ENCODE measurements at places on chromosomes 2 and 18.

DNA sequence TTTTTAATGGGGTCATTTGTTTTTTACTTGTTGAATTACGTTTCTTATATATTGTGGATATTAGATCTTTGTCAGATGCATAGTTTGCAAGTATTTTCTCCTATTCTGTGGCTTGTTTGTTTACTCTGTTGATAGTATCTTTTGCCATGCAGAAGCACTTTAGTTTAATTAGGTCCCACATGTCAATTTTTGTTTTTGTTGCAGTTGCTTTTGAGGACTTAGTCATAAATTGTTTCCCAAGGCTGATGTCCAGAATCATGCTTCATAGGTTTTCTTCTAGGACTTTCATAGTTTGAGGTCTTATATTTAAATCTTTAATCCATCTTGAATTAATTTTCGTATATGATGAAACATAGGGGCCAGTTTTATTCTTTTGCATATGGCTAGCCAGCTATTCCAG is 13.2 kb downstream of the PIKFYVE start:
- DNase-seq: no peak

GRCh38 chr18:39414009-39414700 is 1848.6 kb upstream of the CELF4 start:
- no peak for DNase-seq

DNA sequence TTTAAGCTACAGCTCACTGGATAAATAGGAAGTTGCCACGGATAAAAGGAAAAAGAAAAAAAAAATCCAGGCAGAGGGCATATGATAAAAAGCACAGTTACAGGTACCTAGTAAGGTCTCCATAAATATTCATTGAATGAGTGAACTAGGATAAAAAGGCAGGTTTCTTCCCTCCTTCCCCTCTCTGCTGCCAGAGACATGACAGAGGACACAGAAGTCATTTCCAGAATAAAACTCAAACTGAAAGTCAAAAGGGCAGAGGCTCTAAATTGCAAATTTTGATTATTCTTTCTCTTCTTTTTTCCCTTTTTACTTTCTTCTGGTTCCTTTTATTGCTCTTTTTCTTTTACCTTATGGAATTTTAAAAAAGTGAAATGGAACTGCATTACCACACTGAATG is 7.7 kb downstream of the CD302 start:
- no peak for DNase-seq

- DNase-seq: no peak
Observed at GRCh38 chr2:44515416-44515815, 153.7 kb downstream of the CAMKMT start.

GRCh38 chr2:70068119-70068518 is 19.2 kb upstream of the PCBP1 start:
- DNase-seq: no peak

DNA sequence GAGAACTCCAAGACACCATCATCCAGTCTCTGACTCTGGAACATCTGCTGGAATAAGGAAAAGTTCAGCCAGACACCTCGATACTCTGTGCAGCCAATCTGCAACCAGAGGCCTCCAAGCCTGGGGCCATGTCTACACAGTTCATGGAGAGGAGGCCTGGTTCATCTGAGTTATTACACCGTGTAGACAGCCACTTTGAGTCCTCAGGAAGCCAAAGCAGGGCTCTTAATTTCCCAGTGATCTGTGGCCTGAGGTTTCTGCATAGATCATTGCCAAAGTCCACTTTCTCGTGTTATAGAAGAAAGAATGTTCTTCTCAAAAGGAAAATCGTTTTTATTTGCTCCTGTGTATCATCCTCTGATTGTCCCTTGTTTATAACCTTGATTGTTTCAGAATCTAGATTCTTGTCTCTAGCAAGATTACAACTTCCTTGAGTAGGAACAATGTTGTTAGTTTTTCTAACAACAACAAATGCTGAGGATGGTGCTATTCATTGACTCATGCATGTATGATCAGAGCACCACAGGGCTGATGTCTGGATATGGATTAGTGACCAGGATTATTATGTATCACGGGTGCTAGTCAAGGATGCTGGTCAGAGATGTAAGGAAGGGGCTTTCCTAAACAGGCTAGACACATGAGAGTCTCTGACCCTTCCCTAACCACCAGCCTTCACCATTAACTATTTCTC is 30.7 kb upstream of the MARCO start:
- DNase-seq: no peak

GRCh38 chr2:166671801-166672200 is 177.8 kb upstream of the SCN7A start:
- DNase-seq: no peak

Data from memory B cell (primary cell).